ENCODE measurements at places on chromosomes 1 and 21.

DNA sequence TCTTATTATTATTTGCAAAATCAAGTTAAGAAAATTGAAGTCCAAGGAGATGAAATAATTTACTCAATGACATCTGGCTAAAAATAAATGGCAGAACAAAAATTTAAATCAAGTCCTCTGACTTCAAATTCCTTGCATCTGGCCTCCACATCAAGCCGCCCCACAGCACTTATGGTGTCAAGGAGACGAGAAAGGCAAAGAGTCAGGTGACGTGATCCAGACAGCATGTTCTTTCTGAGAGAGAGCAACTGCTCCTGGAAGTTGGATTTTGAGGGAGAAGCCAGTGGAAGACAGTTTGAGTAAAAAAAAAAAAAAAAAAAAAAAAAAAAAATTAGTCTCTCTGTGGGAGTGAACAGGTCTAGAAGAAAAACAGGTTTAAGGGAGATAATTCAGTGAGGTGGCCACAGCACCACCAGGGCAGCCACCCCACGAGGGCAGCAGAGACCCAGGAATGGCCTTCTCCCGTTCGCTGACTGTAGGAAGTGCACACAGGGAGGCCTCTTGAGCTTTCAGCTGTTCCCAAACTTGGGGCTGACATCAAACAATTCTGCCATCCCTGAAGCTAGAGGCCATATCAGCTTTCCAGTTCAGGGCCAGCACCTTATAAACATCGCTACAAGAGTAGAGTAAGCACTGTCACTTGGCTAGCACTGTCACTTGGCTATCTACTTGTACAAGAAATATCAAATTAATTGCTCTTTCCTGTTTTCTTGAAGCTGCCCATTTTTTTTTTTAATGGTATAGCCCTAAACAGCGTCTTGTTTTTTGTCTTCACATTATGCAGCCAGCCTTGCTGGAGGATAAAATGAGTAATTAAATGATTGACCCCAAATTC is 7.8 kb downstream of the C1orf162 start:
- peak; percentile 24 for DNase-seq

DNA sequence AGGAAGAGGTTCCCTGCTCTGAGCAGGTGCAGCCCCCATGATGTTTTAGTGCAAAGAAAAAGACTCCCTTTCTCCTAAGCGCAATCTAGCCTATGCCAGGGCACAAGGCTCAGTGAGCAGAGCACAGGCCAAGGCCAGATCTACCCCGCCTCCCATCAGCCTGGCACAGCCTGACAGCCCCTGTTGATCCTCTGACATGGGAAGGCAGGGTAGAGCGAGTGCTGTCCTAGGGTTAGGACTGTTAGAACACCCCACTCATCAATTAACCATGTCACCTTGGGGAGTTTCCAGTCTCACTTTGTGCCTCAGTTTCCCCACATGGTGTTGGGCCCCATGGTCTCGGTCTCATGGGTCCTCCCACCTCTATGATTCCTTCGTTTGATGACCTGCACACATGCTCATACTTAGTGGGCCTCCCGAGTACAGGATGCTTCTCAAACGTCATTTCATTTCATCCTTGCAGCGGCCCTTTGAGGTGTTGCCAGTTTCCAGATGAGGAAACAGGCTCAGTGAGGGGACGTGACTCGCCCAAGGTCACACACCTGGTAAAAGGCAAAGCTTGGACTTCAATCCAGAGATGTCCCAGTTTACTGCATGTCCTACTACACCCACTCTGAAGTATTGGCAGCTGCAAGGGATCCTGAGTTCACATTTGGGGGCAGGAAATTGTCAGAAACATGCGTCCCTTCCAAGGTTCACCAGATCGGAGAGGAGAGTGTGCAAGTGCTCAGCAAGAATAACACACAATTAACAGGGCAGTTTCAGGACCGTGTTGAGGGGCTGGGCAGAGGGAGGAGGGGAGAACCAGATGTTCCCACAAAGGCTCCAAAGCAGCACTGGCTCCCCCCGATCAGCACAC is 213.3 kb downstream of the TRABD2B start:
- DNase-seq = no peak

DNA sequence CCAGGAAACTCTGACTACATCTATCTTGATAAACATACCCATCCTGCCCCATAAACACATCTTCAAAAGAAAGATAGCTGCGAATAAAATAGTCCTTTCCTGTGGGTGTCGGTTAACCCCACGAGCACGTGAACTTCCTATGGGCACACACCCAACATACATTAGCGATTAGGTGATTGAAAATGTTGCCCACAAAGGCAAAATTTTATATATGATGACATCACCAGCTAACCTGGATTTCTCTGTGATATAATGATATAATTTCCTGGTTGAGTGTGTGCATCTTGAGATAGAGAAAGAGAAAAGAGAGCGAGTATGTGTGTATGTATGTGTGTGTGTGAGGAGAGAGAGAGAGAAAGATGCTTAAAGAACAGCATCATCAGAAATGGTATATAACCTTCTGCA is 296.1 kb downstream of the PTPRC start:
- DNase-seq = peak; percentile 35

DNA sequence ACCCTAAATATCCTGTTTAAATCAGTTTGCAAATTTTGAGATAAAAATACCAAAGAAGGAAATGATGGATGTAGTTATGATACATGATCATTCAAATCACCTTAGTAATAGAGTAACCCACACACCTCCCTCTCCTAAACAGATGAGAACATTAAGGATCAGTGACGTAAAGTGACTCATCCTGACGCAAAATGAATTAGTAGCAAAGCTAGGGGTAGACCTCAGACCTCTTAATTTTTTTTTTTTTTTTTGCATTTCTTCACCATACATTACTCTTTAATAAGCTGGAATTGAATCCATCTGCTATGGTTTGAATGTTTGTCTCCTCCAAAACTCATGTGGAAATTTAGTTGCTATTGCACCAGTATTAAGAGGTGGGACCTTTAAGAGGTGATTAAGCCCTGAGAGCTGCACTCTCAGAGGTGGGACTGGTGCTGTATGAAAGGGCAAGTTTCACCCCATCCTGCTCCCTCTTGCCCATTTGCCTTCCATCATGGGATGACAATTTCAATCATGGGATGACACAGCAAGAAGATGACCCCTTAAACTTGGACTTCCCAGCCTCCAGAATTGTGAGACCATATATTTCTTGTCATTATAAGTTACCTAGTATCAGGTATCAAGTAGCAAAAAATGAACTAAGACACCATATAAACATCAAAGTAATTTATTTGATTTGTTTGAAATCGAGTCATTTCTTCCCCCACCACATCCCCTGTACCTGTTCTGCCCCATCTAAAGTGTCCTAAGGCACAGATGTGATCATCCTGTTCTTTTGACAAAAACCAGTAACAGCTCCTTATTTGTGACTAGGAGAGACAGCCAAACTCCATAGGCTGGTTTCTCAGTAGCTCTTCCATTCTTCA is 114.6 kb upstream of the DUSP10 start:
- DNase-seq = no peak

- DNase-seq = no peak
Measured at GRCh38 chr21:25254491-25255174, 352.6 kb downstream of the MRPL39 start.

DNA sequence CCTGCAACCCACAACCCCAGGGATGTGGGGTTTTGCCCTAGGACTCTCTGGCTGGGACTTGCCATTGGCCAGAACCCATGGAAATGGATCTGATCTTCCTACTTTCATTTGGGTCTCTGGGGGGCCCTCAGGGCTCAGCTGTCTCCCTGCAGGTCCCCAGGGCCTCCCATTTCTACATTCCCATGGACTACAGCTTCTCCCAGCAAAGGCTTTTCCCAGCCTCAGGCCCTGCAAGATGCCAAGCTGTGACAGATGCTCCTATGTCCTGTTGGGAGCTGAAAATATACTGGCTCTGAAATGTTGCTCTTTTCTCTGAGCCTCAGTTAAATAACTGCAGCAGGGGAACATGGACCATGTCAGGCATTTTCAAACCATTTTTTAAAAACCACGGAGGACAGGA is 99.5 kb upstream of the IGSF21 start:
- no peak for DNase-seq

DNA sequence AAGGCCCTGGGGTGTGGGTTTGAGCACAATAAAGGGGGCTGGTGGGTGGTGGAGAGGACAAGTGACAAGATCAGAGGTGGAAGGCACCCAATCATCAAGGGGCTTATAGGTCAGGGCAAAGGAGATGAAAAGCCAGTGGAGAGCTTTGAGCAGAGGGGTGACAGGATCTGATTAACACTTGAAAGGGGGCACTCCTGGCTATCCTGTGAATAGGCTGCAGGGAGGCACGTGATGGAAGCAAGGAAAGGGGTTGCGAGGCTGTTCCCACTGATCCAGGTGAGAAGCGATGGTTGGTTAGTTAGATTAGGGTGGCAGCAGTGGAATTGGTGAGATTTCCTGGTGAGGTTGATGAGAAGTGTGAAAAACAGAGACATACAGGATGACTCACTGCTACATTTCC is 80.6 kb downstream of the WLS start:
- DNase-seq = no peak

- DNase-seq = no peak
Measured at GRCh38 chr1:48329486-48329885, 107.0 kb downstream of the SLC5A9 start.

GRCh38 chr1:66251546-66251945 is 282.4 kb upstream of the SGIP1 start:
- no peak for DNase-seq

All from stimulated activated CD8-positive, alpha-beta memory T cell treated with anti-CD3 and anti-CD28 coated beads, Interleukin-4, amount 100 ng/mL, for 4 hours (primary cell).